ENCODE measurements at places on chromosomes 2 and 18.

DNA sequence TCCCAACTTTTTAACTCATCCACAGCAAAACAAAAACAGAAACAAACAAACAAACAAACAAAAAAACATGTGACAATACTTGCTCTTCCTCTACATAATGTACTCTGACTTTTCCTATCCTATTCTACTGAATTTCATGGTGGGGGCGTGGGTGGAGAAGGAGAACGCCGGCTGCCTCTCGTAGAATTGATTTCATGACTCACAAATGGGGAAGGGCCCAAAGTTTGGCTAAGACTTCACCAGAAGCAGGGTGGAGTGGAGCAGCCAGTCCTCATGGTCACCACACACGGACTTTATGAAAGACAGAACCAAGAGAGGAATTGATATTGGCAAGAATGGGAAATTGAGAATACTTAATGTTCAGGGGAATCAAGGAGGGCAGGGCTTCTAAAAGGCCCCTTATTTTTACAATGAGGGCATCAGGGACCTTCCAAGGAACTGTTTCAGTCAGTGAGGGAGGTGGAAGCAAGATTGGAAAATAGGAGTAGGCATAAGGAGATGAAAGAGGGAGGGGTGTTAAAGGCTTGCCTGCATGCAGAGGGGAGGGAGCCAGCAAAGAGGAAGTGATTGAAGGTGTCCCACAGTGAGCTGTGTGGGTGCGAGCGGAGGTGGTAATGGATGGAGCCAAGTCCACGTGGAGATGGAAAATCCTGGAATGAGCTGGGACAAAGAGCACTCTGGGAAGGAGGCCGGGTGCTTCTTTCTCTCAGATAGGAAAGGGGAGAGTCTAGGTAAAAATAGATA, 27.9 kb downstream of the MARCHF4 start:
- no peak for DNase-seq

- no peak for DNase-seq
Observed at GRCh38 chr2:58032764-58033080, 13.9 kb upstream of the VRK2 start.

- no peak for DNase-seq
Observed at GRCh38 chr2:226661789-226662545, 137.7 kb downstream of the IRS1 start.

GRCh38 chr18:8705961-8706790, 820 bp downstream of the MTCL1 start:
- DNase-seq: peak; percentile 38

DNA sequence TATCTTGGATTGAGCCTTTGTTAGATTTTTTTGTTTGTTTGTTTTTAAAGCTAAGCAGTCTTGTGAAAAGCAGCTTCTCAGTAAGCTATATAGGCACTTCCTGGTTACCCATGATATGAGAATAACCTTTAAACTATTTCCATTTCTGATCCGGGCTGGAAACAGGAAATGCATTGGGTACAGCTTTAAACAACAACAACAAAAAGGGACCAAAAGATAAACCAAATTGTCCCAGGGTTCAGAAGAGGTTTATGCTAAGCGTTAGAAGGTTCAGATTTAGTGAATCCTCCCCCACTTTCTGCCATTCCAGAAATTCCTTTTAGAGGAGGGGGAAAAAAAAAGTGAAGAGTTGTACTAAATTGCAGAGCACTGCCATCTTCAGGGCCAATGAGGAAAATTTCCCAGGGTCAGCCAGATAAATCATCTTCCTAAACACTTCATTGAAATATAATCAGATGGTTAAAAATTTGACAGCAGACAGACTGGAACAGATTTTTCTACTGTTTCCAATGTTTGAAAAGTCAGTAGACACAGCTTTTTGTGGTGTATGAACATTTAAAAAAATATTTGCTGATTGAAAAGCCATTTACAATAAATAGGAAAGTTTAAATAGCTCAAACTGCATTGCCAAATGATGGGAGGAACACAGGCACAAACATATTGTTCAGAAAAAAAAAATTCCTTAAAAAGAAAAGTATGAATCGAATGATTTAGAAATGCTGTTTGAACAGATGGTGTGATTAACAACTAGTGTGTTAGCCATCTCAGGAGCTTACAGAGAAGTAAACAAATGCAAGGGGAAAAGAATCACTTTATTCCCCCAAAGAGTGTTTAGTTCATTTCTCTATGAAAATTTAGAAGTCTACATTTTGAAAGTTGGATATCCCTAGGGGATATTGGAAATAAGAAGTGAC, 189.9 kb upstream of the TANK start:
- DNase-seq: no peak

GRCh38 chr2:193240752-193241151, 1046.0 kb upstream of the TMEFF2 start:
- DNase-seq: no peak

- DNase-seq: no peak
Observed at GRCh38 chr2:105597011-105597805, 147.5 kb upstream of the NCK2 start.

- DNase-seq: no peak
Observed at GRCh38 chr2:23183733-23184132, 201.2 kb upstream of the KLHL29 start.

GRCh38 chr2:145094370-145094769, 574.5 kb upstream of the ZEB2 start:
- no peak for DNase-seq

DNA sequence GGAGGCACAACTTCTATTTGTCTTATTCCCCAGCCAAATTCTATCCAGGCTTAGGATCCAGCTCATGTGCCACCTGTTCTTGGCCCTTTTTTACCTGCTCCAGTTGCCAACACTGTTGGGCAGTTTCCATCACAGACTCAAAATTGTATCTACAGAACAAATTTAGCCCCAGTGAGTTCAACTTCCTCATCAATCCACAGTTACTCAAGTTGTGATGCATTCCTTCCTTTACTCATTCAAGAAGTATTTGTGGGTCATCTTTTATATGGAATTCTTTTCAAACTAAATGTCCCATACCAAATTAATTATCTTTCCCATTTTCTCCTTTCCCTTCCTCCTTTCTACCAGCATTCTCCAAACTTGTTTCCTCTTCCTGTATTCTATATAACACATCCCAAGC, 12.7 kb upstream of the DDX18 start:
- no peak for DNase-seq

- no peak for DNase-seq
Observed at GRCh38 chr2:235234736-235235135, 259.1 kb upstream of the AGAP1 start.

DNA sequence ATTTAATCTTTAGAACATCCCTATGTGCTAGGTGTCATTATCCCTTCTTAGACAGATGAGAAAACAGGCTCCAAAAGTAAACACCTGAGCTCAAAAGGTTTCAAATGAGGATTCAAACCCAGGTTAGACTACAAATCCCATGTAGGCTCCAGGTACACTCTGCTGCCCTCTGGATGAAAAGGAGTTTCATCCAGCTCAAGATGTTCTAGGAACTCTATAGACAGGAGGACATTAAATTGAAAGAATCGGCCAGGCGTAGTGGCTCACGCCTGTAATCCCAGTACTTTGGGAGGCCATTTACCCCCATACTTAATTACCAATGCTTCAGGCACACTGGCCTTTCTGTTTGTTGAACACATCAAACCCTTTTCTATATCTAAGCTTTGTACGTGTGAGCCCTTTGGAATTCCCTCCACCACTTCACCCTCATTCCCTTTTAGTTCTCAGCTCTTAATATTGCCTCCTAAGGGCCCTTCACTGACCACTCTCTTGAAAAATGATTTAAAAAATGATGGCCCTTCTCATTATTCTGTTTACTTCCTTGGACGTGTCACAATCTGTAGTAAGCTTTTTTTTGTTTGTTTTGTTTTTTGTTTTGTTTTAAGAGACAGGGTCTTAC, 10.7 kb downstream of the SLC25A12 start:
- no peak for DNase-seq

DNA sequence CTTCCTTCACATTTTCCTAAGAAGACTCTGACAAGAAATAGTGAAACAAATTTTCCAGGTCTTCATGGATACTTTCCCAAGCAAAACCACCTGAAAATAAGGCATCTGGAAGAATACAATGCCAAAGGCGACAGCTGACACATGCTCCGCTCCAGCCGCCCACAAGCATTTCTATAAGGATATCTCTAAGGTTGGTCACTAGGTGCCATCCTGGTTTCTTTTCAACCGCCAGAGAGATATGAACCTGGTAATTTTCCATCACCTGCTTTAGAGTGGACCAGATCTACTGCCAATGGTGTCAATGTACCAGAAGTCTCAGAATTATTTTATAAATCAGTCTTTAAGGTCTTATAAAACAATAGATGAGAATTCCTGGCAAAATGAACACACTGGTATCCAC, 97.2 kb downstream of the GAREM1 start:
- no peak for DNase-seq

GRCh38 chr2:16321872-16322271, 343.8 kb downstream of the CYRIA start:
- DNase-seq: no peak

DNA sequence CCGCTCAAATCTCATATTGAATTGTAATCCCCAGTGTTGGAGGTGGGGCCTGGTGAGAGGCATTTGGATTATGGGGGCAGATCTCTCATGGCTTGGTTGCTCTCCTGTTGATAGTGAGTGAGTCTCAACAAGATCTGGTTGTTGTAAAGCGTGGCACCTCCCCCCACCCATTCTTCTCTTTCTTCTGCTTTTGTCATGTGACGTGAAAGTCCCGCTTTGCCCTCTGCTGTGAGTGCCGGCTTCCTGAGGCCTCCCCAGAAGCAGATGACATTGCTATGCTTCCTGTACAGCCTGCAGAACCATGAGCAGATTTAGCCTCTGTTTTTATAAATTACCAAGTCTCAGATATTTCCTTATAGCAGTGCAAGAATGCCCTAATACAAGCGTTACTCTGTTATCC, 673.8 kb downstream of the ADCYAP1 start:
- no peak for DNase-seq

DNA sequence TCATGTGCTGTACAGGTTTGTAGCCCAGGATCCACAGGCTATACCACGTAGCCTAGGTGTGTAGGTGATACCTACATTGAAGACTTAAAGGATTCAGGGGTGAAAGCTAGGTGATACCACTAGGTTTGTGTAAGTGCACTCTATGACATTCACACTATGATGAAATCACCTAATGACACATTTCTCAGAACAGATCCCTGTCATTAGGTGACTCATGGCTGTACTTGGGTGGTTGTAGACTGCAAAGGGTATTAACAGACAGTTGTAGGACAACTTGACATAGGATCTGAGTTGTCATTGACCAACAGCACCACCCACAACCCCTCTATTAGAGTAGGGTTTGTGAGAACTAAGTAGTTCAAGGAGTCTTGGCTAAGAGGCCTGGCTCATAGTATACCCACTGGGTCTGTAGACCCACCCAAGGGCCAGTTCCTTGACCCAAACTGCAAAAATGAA, 27.7 kb upstream of the SMCHD1 start:
- no peak for DNase-seq

DNA sequence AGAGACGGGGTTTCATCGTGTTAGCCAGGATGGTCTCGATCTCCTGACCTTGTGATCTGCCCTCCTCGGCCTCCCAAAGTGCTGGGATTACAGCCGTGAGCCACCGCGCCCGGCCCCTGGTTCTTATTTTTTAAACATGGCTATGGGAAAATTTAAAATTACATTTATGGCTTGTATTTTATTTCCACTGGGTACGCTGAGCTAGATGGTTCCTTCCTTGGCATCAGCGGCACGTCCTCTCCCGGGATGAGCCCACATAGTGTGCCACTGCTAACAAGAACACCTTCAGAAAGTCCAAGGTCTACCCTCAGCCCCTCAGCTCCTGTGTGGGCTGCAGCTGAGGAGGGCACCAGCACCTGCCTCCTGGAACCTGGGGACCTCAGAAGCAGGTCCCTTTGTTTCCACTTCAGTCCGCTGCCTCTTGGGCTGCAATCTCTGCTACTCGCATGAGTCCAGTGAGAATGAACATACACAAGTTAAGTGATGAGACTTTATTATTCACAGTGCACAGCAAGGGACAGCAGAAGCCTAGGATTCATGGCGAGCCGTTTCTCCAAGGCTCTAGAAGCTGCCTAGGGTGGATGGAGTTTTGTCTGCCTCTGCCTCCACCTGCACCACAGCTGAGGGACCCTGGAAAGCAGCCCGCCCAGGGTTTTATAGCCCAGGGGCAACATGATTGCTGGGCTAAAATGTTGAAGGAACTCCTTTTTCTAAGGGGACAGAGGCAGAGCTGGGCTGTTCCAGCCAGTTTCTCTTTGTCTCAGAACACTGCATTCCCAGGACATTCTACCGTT, 107.5 kb upstream of the TEX51 start:
- no peak for DNase-seq

GRCh38 chr2:73714091-73714490, 23.1 kb downstream of the TPRKB start:
- no peak for DNase-seq

DNA sequence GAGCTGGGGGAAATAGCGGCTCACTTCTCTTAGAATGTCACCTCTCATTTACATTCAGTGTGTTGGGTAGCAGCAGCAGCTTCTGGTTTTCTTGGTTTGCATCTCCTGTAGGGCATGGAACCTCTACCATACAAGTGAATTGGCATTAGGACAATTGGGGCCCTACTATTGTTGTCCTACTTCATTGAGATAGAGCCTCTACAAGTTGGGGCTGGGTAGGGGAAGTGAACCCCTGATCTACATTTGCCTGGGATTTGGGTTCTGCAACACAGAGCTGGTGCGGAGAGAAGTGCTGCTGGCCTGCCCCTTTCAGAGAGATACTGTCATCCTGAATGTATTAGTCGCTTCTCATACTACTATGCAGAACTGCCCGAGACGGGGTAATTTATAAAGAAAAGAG, 391.6 kb upstream of the HS6ST1 start:
- DNase-seq: no peak

- DNase-seq: no peak
Observed at GRCh38 chr2:85129861-85130260, 3.3 kb upstream of the TCF7L1 start.

DNA sequence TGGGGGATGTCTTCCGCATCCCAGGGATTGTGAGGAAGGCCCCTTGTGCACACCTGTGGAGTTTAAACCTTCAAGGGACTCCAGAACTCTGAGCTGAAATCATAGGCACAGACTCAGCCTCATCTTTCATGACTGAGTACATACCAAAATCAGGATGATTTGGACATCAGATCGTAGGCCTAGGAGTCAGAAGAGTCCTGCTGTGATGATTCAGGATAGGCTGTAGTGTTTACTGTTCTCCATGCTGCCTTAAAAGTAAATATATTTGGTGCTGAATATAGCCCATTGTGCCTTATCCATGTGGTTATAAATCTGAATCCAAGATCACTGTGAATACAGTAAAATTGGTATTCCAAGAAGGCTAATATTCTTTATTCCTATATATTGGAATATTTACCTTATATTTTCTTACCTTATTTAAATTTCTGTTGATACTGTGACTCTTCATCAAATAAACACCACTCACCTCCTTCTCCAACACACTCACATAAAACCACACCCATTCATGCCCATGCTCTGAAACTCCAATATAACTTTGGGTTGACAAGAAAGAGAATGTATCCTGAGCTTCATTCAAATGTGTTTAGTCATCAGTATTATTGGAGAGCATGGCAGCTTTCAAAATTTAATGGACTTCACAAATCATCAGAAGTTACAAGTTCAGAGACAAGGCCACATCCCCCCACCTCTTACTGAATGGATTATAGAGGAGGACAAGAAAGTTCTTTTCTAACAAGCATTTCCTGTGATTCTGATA, 561.4 kb upstream of the LINC00305 start:
- no peak for DNase-seq

GRCh38 chr2:60822987-60823386, 58.4 kb upstream of the REL start:
- no peak for DNase-seq

Data from GM19239 (cell line).